ENCODE measurements at places on chromosomes 13 and 19.

GRCh38 chr13:98156259-98156658 lies 13.4 kb downstream of the FARP1 start:
- DNase-seq, result no peak

DNA sequence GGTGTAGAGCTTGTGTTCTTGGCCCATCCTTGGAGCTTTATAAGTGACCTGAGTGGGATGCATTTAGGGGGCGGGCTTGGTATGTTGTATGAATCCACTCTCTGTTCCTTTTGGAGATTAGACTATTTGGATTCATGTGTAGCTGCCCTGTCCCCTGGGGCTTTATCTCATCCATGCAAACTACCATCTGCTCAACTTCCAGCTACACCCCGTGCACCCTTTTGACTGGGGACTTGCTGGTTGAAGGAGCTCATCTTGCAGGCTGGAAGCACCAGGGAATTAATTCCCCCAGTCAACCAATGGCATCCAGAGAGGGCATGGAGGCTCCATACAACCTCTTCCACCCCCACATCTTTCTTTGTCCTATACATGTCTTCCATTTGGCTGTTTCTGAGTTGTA lies 6.1 kb downstream of the CLEC4M start:
- DNase-seq, result no peak

DNA sequence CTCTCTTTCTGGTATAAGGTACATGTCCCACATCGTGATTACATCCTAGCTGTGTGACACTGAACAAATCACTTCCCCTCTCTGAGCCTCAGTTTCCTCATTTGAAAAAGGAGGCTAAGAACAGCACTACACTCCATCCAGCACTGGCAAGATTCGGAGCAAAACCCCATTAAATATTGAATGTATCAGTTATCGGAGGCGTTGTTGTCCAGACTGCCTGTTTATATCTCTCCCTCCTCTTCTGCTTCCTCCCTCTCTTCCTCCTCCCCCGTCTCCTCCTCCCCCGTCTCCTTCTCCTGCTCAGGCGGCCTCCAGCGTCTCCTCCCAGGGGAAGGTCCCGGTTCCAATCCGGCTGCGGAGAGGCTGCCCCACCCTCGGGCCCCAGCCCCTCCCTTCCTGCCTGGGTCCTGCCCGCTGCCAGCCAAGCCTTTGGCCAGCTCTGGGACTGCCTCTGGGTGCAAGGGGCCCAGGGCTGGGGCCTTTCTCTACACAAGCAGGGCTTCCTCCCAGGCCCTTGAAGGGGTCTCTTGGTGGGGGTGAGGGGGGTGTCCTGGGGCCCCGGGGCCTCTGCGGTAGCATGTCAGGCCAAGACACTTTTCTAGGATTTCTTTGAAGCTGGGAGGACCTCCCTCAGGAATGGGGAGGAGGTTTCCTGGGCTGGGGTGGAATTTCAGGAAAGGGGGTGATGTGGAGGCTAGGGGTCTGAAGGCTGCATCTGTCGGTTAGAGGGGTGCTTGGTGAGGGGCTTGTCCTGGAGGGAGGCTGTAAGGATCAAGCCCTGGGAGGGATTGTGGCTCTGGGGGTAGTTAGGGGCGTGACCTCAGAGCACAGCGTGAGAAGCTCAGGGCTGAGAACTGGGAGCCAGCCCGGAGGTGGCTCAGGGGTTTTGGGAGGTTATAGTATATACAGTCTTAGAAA lies 1.9 kb downstream of the RRAS start:
- no peak for DNase-seq

DNA sequence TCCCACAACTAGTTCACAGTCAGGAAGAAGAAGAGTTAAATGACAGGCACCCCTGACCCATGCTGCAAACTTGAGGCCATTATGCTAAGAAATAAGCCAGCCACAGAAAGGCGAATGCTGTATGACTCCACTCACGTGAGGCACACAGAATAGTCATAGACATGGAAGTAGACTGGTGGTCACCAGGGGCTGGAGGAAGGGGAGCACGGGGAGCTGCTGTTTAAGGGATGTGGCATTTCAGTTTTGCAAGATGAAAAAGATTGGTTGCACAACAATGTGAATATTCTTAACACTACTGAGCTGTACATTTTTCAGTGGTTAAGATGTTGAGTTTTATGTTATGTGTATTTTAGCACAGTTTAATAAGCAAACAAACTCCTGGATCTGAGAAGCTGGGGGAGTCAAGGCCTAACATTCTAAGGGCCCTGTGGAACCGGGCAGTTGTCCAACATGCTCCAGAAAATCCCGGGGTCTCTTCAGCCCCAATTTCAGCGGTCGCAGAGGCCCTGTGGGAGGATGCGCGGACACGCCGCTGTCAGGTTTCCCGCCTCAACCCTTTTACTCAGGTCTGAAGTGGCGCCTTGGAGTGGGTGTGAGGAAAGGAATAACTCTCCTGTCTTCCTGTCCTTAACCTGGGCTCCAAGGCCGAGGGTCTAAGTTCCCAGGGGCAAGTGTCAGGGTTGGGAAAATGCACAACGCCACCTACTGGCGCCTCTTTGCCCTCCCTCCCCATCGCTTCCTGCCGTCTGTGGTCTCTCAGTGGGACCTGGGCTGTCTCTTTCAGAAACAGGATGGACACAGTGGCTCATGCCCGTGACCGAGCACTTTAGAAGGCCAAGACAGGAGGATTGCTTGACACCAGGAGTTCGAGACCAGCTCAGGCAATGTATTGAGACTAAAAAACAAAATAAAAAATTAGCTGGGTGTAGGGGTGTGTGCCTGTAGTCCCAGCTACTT lies 4.4 kb upstream of the TMEM272 start:
- no peak for DNase-seq

DNA sequence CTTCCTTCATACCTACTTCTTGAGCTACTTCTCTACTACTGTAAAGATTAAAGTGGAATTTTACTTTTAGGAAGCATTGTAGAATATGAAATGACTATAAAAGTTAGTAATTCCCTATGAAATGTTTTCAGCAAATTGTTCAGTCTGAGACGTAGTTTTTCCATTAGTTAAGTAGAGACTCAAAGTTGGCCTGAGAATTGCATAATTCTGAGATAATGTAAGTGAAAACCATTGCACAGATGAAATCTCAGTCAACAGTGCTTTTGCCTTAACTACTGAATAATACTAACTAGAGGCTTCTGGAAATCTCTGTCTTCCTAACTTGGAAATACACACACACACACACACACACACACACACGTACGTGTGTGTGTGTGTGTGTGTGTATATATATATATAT lies 125.9 kb downstream of the FGF14 start:
- DNase-seq, result no peak

- no peak for DNase-seq
Measured at GRCh38 chr13:85741017-85741416, 58.2 kb downstream of the SLITRK6 start.

DNA sequence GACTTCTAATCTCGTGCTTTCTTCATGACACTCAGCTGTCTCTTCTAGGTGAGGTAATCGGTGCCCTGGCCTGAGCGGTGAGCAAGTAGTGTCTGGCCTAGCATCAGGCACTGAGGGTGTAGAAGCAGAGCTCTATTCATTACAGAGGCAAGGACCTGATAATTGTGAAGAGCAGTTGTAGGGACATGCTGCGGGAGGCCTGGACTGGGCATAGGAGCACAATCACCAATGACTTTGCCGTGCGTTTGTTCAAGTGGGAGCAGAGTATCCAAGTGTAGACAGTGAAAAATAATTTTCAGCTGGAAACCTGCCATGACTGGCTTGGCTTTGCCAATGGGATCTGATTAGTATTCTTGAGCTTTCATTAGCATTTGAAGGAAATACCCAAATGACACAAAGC lies 32.1 kb upstream of the DCLK1 start:
- no peak for DNase-seq

GRCh38 chr19:43939557-43940260 lies 4.6 kb upstream of the ZNF45 start:
- no peak for DNase-seq

DNA sequence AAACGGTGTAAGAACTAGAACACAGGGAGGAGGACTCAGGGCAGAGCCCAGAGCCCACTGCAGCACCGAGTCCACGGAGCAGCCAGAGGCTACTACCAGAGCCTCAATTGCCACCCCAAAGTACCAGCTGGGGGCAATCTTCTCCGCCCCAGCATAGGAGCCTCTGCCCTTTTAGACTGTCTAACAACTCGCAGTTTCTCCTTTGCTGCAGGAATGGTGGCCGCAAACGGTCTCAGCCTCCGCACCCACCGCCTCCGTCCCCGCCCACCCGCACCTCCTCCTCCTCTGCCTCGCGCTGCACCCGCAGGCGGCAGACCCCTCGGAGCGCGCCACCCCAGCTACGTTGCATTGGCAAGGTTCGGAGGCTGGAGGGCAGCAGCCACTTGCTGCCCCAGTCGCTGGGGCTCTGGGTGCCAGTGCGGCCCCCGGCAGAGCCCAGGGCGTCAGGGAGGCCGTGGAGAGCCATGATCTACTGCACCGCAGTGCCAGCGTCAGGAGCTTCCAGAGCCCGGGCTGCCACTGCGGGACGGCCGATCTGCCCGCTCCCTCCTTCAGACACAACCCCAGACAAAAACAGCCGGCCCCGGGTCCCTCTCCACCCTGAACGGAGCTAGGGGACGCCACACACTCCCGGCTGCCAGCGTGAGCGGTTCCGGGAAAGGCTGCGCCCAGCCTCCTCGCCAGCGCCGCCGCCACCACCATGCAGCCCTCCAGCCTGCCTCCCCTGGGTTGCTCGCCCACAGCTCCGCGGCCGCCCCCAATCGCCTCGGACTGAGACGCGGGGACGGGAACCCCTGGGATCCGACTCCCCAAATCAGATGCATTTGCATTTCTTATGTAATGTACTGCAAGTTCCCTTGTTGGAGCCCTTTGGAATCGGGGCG lies 1.8 kb downstream of the FGF14 start:
- DNase-seq, result peak; percentile 13

- peak; percentile 87 for DNase-seq
Measured at GRCh38 chr19:510606-511100, 3.4 kb downstream of the TPGS1 start.

DNA sequence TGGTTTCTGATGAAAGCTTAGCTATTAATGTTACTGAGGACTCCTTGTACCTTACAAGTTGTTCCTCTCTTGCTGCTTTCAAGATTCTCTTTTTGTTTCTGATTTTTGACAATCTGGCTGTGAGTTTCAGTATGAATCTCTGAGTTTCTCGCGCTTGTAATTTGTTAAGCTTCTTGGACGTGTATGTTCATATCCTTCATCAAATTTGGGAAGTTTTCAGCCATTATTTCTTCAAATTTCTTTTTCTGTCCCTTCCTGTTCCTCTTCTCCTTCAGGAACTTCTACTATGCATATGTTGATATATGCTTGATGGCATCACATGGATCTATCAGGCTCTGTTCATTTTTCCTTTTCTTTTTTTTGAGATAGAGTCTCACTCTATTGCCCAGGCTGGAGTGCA lies 5.6 kb upstream of the URI1 start:
- no peak for DNase-seq

GRCh38 chr19:51470966-51471365 lies 7.4 kb upstream of the CEACAM18 start:
- no peak for DNase-seq

- no peak for DNase-seq
Measured at GRCh38 chr13:106597186-106597585, 29.2 kb upstream of the ARGLU1 start.

GRCh38 chr19:58035863-58036262 lies 2.0 kb downstream of the ZSCAN1 start:
- DNase-seq, result no peak

- DNase-seq, result no peak
Measured at GRCh38 chr19:24140591-24140990, 53.6 kb downstream of the ZNF254 start.

GRCh38 chr19:2186071-2186846 lies 22.5 kb downstream of the DOT1L start:
- no peak for DNase-seq

DNA sequence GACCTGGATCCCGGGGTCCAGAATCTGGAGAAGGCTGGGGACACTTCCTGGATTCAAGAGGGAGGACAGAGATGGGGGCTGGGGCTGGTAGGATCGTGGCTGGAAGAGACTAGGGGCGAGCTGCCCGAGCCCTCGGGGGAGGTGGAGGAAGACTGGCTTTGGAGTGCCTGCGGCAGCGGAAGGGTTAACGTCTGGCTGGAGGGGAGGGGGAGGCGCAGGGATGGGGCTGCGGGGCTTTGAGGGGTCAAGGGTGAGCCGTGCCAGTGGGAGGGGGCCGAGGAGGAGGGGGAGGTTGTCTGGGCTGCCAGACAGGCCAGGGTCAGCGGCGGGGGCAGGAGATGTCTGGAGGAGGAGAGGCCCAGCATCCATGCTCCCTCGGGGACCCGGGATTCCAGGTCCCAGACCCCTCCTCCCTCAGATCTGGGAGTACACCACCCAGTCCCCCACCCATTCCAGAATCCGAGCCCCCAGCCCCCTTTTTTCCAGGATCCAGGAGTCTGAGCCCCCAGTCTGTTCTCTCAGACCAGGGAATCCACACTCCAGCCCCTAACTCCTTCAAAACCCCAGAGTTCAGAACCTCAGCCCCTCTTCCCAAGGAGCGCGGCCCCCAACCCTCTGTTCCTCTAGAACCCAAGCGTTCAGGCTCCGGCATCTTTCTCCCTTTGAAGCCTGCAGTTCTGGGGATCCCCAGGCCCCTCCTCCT lies 3.2 kb upstream of the SPACA6 start:
- no peak for DNase-seq

DNA sequence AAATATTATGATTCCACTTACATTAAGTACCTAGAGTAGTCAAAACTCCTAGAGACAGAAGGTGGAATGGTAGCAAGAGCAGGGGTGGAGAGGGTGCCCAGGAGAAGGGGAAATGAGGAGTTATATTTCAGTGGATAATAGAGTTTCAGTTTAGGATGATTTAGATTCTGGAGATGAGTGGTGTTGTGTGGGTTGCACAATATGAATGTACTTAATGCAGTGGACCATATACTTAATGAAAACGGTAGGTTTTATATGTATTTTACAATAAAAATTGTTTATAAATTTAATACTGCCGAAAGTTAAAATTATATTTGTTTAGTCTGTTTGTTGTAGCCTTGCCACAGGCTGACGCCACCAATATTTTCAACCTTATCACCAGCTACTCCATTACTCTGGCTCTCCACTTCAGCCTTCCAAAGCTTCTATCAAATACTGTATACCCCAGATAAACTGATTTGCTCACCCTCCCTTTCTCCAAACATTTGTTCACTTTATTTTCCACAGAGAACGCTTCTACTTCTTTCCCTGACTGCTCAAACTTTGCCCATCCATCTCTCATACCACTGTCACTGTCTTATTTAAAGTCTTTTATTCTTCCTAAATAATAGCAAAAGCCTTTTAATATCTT lies 1.4 kb upstream of the RBM26 start:
- DNase-seq, result no peak

GRCh38 chr19:13262450-13262849 lies 112.2 kb downstream of the IER2 start:
- DNase-seq, result no peak

GRCh38 chr19:10625003-10625761 lies at the start of gene SLC44A2:
TSS of gene SLC44A2 (plus strand) at chr19:10625553. CDS start at chr19:10625634, 81 bp downstream.
- DNase-seq, result no peak

GRCh38 chr19:15303105-15303780 lies 29.1 kb downstream of the BRD4 start:
- no peak for DNase-seq

- DNase-seq, result no peak
Measured at GRCh38 chr19:28934631-28935030, 278.3 kb downstream of the UQCRFS1 start.

All from effector CD4-positive, alpha-beta T cell (primary cell).